ENCODE measurements at places on chromosomes 16 and 17.

DNA sequence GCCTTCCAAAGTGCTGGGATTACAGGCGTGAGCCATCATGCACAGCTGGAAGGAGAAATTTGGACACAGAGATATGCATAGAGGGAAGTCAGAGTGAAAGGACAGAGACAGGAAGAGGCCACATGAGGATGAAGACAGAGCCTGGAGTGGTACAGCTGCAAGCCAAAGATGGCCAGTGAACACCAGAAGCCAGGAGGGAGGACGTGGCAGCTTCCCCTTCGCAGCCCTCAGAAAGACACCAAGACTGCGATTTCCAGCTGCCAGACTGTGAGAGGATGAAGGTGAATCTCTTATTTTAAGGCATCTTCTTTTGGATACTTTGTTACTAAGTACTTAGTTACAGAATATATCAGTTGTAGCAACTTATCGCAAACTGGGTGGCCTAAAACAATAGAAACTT, 60.5 kb upstream of the PLCG2 start:
- no peak for DNase-seq

GRCh38 chr16:3190949-3191353, 2.9 kb downstream of the OR1F1 start:
- DNase-seq, result no peak

DNA sequence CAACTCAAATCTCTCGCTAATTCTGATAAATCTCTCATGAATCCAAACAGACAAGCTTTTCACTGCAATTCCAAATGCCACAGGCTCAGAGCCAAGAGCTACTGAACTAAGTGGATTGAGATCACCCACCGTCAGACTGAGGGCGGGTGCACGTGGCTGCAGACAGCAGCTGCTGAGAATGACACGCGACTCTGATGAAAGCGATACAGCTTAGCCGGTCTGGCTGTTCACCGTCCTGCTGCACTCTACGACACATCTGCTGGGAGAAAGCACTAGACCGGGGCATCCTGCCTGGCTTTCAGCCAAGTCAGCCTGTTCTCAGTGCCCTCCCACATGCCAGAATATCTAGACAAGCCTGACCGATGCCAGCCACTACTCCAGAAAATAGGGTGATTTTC, 42.6 kb downstream of the KLHDC4 start:
- DNase-seq, result peak; percentile 69

GRCh38 chr17:29216181-29216580, 30.5 kb upstream of the CRYBA1 start:
- no peak for DNase-seq

DNA sequence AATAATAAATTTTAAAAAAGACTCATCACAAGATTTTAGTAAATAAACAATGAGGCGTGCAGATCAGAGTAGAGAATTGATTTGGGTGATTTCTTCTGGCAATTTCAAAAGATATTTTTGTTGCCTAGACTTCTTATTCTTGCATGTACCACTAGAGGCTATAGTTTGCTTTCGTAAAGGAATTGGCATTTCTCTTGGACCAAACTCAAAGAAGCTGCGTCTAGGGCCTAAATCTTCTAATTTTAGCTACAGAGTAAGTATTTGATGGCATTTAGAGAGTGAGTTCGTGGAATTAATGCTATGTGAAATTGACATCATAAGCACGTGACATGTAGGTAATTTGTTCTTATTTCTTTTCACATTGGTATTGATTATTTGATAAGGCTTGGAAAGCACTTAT, 24.4 kb upstream of the ABCC11 start:
- DNase-seq, result peak; percentile 44

DNA sequence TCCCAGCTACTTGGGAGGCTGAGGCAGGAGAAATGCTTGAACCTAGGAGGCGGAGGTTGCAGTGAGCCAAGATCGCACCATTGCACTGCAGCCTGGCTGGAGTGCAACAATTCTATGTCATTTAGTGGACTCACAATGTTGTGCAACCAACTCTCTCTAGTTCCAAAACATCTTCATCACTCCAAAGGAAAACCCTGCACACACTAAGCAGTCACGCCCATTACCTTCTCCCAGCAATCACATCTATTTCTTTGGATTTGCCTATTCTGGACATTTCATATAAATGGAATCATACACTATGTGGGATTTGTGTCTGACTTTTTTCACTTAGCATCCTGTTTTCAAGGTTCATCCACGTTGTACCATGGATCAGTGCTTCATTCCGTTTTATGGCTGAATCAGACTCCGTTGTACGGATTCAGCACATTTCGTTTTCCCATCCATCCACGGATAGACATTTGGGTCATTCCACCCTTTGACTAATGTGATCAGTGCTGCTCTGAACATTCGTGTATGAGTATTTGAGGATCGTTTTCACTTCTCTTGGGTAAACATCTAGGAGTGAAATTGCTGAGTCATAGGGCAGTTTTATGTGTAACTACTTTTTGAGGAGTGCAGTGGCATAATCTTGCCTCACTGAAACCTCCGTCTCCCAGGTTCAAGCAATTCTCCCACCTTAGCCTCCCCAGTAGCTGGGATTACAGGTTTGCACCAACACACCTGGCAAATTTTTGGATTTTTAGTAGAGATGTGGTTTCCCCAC, 45.4 kb upstream of the EMP2 start:
- DNase-seq, result no peak

DNA sequence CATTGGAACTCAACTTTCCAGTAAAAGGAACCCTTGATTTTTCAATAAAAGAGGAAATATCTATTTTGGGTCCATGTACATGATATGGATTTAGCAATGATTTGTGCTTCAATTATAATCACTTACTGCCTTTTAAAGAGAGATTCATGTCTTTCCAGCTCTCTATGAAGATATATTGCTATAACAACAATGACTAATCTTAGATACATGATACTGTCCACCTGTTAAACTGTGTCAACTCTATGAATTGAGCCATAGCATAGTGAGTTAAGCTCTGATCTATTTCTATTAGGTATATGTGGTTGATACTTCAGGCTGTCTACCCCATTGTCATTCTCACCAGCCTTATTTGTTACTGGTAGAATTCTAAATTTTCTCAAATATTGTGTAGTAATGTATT, 15.0 kb upstream of the MPHOSPH6 start:
- no peak for DNase-seq

- DNase-seq, result no peak
Observed at GRCh38 chr17:80312621-80313135, 52.0 kb downstream of the RNF213 start.

- DNase-seq, result peak; percentile 51
Observed at GRCh38 chr17:60392845-60393702, 1.1 kb upstream of the USP32 start.

DNA sequence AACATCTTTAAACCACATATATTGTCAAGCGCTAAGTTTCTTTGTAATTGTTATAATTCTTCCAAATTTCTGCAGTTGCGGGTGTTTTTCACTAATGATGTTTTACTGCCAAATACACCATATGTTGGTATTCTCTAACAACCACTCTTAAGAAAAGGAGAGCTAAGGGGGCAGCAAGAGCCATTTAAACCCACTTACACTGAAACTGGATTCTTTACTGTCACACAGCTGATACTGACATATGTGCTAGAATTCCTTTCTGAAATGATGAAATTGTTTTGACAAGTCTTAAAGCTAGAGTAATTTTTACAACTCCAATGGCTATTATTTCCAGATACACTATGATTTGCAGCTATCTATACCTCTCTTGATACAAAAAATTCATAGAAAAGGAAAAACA, 483.1 kb downstream of the CDH11 start:
- no peak for DNase-seq

- peak; percentile 73 for DNase-seq
Observed at GRCh38 chr17:81403671-81404534, 8.6 kb downstream of the BAHCC1 start.

DNA sequence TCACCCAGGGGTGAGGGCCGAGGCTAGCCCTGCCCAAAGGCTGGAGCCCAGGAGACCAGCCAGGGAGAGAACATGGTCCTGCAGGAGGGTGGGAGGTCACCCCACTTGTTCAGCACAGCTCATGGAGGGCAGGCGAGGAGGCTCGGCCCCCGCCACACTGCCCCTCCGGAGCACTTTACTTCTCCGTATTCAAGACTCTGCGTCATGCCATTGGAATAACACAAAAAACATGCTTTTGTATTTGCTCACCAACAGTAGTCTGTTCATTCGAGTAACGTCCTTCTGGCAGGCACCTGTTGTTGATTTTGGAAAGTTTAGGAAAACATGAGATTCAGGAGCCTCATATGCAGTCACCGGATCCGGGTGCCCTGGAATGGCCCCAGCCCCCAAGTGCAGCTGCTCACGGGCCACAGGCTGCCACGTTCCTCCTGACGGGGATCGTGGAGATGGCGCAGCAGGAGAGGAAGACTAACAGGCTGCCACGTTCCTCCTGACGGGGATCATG, 81.1 kb upstream of the DNAH17 start:
- DNase-seq, result peak; percentile 81

- no peak for DNase-seq
Observed at GRCh38 chr16:67936880-67937605, 393 bp upstream of the PSMB10 start.

DNA sequence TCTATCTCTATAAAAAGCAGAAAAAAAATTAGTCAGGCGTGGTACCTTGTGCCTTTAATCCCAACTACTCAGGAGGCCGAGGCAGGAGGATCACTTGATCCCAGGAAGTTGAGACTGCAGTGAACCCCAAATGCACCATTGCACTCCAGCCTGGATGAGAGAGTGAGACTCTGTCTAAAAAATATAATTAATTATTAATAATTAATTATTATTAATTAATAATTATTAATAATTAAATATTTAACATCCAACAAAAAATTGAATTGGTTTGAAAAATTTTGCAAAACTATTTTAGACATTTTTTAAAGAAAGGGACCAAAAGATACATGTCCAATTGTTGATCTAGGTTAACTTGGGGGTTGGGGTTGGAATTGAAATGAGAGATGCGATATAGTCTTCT, 51.0 kb downstream of the MYH3 start:
- DNase-seq, result no peak

DNA sequence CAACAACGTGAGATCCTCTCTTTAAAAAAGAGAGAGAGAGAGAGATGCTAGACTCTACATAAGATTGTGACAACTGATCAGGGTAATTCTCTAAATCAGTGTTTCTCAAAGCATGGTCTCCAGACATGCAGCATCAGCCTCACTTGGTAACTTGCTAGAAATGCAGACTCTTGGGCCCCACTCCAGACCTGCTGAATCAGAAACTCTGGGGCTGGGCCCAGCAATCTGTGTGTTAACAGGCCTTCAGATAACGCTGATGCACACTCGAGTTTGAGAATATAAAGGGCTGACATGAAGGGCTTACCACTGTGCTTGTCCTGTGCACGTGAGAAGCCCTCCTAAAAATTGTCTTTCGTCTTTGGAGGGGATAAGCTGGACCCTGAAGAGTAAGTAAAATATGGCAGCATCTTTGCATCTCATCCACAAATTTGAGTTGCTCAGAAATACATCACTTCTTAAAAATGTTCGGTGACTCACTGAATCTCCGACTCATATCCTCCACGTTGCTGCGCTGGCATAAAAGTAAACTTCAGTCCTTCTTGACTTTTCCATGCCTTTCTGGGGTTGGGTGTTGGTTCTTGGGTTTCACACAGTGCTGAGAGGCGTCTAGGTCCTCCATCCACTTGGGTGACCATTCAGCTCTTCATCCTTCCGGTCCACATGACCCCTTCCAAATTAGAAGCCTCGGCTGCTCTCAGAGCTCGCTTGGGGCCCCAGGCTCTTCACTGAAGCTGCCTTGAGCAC, 26.1 kb upstream of the KDM8 start:
- DNase-seq, result peak; percentile 83

GRCh38 chr16:89922884-89923639, at the start of gene TUBB3:
TUBB3 (plus strand) TSS chr16:89923342; CDS start chr16:89923402, 60 bp downstream.
- peak; percentile 88 for DNase-seq

- no peak for DNase-seq
Observed at GRCh38 chr17:50850640-50851039, 15.3 kb downstream of the WFIKKN2 start.

GRCh38 chr16:72400257-72401083, 228.5 kb upstream of the PMFBP1 start:
- DNase-seq, result peak; percentile 78

All from fibroblast of skin of scalp (primary cell).